ENCODE measurements at places on chromosomes 5 and 9.

GRCh38 chr5:156971415-156971814, 8.4 kb upstream of the TIMD4 start:
- no peak for DNase-seq

GRCh38 chr5:120152472-120152871, 311.6 kb upstream of the PRR16 start:
- no peak for DNase-seq

DNA sequence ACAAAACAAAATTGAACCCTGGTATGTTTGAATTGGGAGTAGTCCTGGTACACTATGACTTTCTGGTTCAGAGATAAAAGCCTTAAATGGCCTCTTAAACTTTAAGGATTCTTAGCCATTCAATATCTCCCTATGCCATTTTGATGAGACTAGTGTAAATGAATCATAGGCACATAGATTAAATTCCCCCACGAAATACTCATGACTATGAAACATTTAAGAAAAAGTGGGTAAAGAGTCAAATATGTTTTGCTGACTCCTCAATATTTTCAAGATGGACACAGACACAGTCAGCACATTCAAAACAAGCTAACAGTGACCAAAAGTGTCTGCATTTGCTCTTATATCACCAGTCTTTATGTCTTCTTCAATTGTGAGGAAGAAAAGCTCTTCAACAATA, 278.3 kb downstream of the PDE4D start:
- DNase-seq, result no peak

GRCh38 chr5:173903396-173904140, 15.4 kb downstream of the CPEB4 start:
- no peak for DNase-seq

- no peak for DNase-seq
Observed at GRCh38 chr9:103798620-103799019, 295.5 kb upstream of the SMC2 start.

- DNase-seq, result no peak
Observed at GRCh38 chr9:21833090-21833801, 30.8 kb downstream of the MTAP start.

GRCh38 chr9:20805766-20806165, 121.7 kb downstream of the FOCAD start:
- DNase-seq, result no peak

GRCh38 chr5:109876941-109877669, 187.4 kb downstream of the MAN2A1 start:
- no peak for DNase-seq

DNA sequence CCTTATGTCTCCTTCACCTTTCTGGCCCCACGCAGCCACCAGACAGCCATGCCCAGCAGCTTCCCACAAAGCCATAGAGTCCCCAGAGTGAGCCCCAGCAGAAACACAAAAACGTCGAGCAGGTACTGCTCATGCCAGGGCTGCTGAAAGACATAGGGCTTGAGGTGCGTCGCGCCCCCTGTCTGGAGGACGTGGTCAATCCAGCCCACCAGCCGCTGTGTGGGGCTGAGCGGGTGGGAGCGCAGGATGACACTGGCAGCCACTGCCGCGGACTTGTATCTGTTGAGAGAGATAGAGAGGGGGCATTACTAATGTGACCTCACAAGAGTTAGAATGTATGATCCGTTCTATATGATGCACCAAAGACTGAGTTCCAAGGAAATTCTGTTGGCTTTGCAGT, 31.0 kb downstream of the UGT3A2 start:
- no peak for DNase-seq

All from stimulated activated CD8-positive, alpha-beta memory T cell treated with anti-CD3 and anti-CD28 coated beads, Interleukin-2, amount 100 ng/mL, for 1 hour (primary cell).